Smooth muscle cell of the umbilical artery (primary cell): ENCODE measurements at places on chromosomes 13 and 19. TPM values are rescaled to one million over a fixed set of nuclear protein-coding genes. Genes with fewer than 3 reads are reported as not detected.

The ZNF567 gene
- 5.3 and 8.1 TPM in 2 replicates for total RNA-seq

The F7 gene
- not detected in 2 replicates for total RNA-seq

The PABPC3 gene
- under 0.01 and 0.32 TPM in 2 replicates for total RNA-seq

The GJB6 gene
- not detected in 2 replicates for total RNA-seq

The IZUMO2 gene
- not detected in 2 replicates for total RNA-seq

The ZNF850 gene
- total RNA-seq, result 5.0 and 7.5 TPM in 2 replicates

The LSR gene
- 0.46 and 0.59 TPM in 2 replicates for total RNA-seq

The ZNF284 gene
- total RNA-seq, result 3.0 and 3.3 TPM in 2 replicates

The LGALS13 gene
- total RNA-seq, result not detected in 2 replicates

The OR7D4 gene
- not detected in 2 replicates for total RNA-seq

The ZNF681 gene
- 0.59 and 0.60 TPM in 2 replicates for total RNA-seq

The CGB3 gene
- not detected in 2 replicates for total RNA-seq

The MCOLN1 gene
- 4.3 and 5.6 TPM in 2 replicates for total RNA-seq

The RNF225 gene
- total RNA-seq, result not detected in 2 replicates

The PNMA8B gene
- 0.60 and 1.2 TPM in 2 replicates for total RNA-seq

The DIAPH3 gene
- 2.4 and 14.2 TPM in 2 replicates for total RNA-seq

The BRME1 gene
- total RNA-seq, result under 0.01 and 0.37 TPM in 2 replicates

The HTR2A gene
- total RNA-seq, result 1.4 and 6.5 TPM in 2 replicates

The CERS1 gene
- total RNA-seq, result 2.3 and 2.7 TPM in 2 replicates

The ADAT3 gene
- total RNA-seq, result 1.5 and 3.2 TPM in 2 replicates

The CILP2 gene
- total RNA-seq, result 0.30 and 0.69 TPM in 2 replicates

The SMIM44 gene
- not detected in 2 replicates for total RNA-seq

The RXFP2 gene
- total RNA-seq, result not detected in 2 replicates

The ZNF738 gene
- total RNA-seq, result 6.8 and 9.0 TPM in 2 replicates

The C13orf42 gene
- not detected in 2 replicates for total RNA-seq

The FFAR3 gene
- total RNA-seq, result not detected in 2 replicates

The THAP8 gene
- total RNA-seq, result 1.6 and 3.3 TPM in 2 replicates

The ATP1A3 gene
- under 0.01 and 0.14 TPM in 2 replicates for total RNA-seq

The KLF1 gene
- not detected in 2 replicates for total RNA-seq

The FFAR2 gene
- not detected in 2 replicates for total RNA-seq

The KLK2 gene
- not detected in 2 replicates for total RNA-seq

The ZNF93 gene
- total RNA-seq, result 7.1 and 10.7 TPM in 2 replicates

The PLPP2 gene
- total RNA-seq, result 7.3 and 51.1 TPM in 2 replicates

The GPR18 gene
- not detected in 2 replicates for total RNA-seq

The TNPO2 gene
- 35.6 and 65.1 TPM in 2 replicates for total RNA-seq

The SLC25A15 gene
- 22.6 and 24.3 TPM in 2 replicates for total RNA-seq

The ZNF8 gene
- 4.2 and 6.8 TPM in 2 replicates for total RNA-seq

The KCNN4 gene
- 0.30 and 1.0 TPM in 2 replicates for total RNA-seq

The ZNF560 gene
- 1.5 and 5.8 TPM in 2 replicates for total RNA-seq

The KIR2DL3 gene
- not detected in 2 replicates for total RNA-seq

The MAST1 gene
- 0.28 TPM in 1 of 2 replicates, not detected in the other for total RNA-seq
